Epithelial cell of proximal tubule (primary cell): ENCODE measurements at places on chromosomes 2 and 18. TPM values are rescaled to one million over a fixed set of nuclear protein-coding genes. Genes with fewer than 3 reads are reported as not detected.

GKN2 gene
- not detected in 2 replicates for total RNA-seq

SP140 gene
- total RNA-seq = 4.6 and 5.3 TPM in 2 replicates

HOXD4 gene
- total RNA-seq = 26.0 and 28.0 TPM in 2 replicates

FAP gene
- 0.14 and 2.3 TPM in 2 replicates for total RNA-seq

UGT1A4 gene
- 0.07 TPM in 1 of 2 replicates, not detected in the other for total RNA-seq

C2orf92 gene
- total RNA-seq = 1.2 and 1.3 TPM in 2 replicates

RAB6C gene
- total RNA-seq = 0.07 TPM in 1 of 2 replicates, not detected in the other

MARCHF4 gene
- 4.2 and 6.9 TPM in 2 replicates for total RNA-seq

KCNK3 gene
- 1.9 and 5.1 TPM in 2 replicates for total RNA-seq

CD207 gene
- total RNA-seq = not detected in 2 replicates

ACSL3 gene
- 66.8 and 87.9 TPM in 2 replicates for total RNA-seq

TRIB2 gene
- 11.1 and 14.2 TPM in 2 replicates for total RNA-seq

CAPN14 gene
- 0.14 and 0.46 TPM in 2 replicates for total RNA-seq

ALMS1 gene
- 11.8 and 16.3 TPM in 2 replicates for total RNA-seq

DNA sequence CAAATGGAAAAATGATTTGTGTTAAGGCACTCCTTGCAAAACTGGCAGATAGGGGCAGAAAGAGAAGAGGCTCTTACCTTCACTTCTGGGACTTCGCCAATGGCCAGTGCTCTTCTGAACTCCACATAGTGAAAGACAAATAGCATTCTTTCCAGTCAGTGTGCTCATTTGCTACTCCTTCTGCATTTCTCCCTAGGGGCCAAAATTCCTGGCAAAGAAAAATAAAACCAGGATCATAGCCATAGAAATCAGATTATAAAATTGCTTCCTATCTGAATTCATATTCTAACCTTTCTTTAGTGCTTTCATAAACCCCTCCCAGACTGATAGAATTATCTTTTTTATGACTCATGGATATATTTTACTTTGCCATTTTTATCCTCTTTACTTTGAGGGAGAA lies 56.9 kb upstream of the PELI1 start:
- no peak for DNase-seq

DNA sequence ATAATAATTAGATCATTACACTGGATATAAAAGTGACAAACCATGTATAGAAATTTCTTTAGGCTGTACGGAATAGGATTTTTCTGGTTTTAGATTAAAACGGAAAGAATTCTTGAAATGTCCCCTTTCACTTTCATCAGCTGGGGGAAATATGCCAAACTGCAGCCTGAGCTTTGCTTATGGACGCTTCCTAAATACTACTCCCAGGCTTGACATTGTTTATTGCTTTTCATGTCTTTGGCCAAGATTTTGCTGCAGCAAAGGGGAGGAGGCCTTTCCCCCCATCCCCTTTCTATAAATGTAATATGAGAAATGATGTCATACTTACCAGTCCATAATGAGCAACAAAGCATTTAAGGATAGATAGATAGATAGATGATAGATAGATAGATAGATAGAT lies 158.4 kb downstream of the MAP2 start:
- no peak for DNase-seq

- peak; percentile 89 for DNase-seq
Measured at GRCh38 chr2:205024822-205025518, 479.7 kb downstream of the PARD3B start.

DNA sequence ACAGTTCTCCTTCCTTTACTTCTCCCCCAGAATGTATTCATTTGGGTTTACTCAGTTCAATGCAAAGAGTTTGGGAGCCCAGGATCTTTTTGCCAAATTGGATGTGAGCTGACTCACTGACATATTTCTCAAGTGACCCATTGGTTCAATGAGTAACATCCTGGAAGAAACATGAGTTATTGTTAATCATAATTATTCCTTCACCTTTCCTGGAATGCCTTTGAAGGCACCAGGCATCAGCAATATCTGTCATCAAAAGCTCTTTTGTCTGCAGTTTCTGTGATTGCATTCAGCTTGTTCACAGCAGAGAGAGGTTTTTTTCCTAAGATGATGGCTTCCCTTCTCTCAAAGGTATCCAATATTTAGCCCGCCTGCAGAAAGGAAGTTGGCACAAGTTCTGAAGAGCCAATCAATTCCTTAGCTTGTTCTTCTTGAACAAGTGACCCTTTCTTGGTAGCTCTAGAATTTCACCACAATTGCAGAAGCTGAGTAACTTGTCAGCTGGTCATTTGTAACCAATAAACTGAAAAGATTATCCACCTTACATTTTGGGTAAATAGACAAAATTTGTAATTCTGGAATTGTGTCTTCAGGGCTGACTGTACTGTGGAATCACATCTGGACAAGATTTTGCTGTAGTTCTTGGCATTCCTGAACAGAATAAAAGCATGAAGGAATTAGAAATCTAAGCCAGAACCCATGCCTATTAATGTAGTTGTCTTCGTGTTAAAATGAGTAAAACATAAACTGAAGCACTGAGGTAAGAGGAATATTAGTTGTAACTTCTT lies 72.2 kb upstream of the TMEM17 start:
- DNase-seq = peak; percentile 70

- DNase-seq = no peak
Measured at GRCh38 chr2:449246-450067, 161.6 kb upstream of the ALKAL2 start.

- no peak for DNase-seq
Measured at GRCh38 chr2:28631514-28632206, 120.0 kb upstream of the PPP1CB start.

- no peak for DNase-seq
Measured at GRCh38 chr2:101736233-101736632, 38.7 kb downstream of the MAP4K4 start.

GRCh38 chr18:6757931-6758330 lies 28.4 kb downstream of the ARHGAP28 start:
- no peak for DNase-seq

GRCh38 chr2:235968616-235969324 lies 199.4 kb downstream of the GBX2 start:
- no peak for DNase-seq

GRCh38 chr2:217604527-217605194 lies 398.1 kb downstream of the TNS1 start:
- no peak for DNase-seq

- no peak for DNase-seq
Measured at GRCh38 chr18:1018181-1018681, 113.6 kb downstream of the ADCYAP1 start.

GRCh38 chr2:42336361-42336965 lies 24.6 kb downstream of the COX7A2L start:
- DNase-seq = no peak

DNA sequence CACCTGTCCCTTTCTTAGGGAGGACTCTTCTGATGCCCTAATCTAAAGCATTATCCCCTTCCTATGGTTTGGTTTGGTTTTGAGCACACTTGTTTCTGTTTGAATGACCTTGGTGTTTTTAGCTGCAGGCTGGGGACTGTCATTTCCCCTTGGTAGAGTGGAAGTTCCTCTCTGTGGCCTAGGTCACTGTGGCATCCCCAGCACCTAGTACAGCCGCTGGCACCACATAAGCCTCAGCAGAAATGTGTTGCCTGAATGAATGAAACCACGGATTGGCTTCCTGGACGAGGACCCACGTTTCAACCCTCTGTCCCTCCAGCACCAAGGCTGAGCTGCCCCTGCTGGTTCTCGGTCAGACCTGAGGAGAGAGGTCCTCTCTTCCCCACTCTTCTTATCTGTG lies 159.9 kb downstream of the CTIF start:
- no peak for DNase-seq

GRCh38 chr2:29892585-29893259 lies 28.7 kb downstream of the ALK start:
- no peak for DNase-seq

GRCh38 chr18:10317864-10318690 lies 136.4 kb upstream of the APCDD1 start:
- DNase-seq = no peak

DNA sequence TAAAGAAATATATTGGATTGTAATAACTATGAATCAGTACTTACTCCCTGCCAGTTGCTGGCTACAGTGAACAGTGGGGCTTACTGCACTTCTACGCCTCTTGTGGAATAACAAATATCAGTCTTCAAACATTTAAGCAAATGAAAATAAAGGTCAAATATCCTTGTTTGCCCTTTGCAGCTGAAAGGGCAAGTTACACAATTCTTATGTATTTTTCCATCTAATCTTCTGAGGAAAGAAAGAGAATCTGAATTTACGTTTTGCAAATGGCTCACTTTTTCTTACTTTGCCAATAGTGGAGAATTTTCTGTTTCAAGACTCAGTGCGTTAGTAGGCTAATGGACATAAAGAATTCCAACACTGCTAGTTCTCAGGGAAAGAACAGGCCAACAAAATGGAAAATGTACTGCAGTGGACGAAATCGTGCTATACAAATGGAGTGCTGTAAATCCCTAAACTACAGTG lies 157.2 kb upstream of the TMEM200C start:
- no peak for DNase-seq

GRCh38 chr2:83176539-83176938 lies 1282.5 kb downstream of the SUCLG1 start:
- DNase-seq = no peak

DNA sequence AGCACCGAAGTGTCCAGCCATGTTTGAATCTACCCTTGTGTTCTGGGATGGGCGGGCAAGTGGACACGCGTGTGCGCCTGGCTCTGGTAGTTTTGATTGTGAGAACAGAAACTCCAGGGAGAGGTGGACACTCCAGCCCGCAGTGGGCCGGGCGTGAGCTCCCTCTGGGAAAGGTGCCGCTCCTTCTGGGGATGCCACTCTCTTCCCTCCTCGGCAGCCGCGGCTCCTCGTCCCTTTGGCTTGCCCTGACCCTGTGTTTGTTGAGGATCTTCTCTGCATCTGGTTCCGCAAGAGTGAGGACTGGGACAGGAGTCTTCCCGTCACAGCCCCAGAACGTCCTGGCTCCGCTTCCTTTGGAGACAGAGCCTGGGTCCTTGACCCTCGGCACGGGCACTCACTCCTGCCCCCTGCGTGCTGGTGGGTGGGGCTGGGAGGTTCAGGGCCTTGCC lies 1.3 kb downstream of the CTDP1 start:
- no peak for DNase-seq

DNA sequence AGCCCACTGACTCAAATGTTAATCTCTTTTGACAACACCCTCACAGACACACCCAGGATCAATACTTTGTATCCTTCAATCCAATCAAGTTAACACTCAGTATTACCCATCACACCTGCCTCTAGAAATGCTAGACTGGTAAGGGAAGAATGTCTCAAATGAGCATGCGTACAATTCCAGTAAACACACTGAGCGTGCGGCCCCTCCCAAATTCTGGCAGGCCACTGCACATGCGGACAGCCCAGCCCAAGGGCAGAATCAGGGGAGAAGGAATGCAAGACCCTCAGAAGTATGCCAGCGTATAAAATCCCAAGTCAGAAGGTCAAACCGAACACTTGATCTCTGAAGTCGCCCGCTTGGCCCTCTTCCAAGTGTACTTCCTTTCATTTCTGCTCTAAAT lies 7.6 kb upstream of the EMILIN2 start:
- no peak for DNase-seq

DNA sequence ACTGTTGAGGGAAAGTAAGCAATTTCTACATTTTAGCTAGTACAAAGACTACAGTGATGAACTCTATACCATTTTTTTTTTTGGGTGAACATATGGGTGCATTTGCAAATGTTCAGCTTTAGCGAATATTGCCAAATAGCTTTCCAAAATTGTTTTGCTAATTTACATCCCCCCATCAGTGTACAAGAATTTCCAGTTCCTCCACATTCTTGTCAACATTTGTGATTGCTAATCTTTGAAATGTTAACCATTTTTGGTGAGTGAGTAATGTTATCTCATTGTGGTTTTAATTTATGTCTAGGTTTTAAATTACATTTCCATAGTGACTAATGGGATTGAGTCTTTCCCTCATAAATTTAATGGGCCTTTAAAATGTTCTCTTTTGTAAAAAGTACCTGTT lies 16.4 kb upstream of the CNRIP1 start:
- DNase-seq = no peak

DNA sequence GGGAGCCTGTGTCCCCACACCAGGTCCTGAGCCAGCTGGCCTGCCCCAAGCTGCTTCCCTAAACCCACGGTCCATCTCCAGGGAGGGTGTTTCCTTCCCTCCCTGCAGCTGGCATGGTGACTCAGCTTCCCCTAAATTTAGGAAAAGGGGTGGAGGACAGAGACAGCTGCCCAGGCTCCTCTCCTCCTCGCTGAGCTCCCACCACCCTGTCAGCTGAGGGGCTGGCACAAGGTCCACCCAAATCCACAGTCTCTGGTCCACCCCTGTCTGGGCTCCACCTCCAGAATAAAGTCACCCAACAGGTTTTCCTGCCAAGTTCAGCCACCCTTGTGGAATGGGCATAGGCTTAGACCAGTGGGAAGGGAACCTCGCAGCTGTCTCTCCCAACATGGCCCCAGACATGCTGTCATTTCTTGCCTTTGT lies 156.5 kb downstream of the TNS1 start:
- DNase-seq = no peak

GRCh38 chr2:154032220-154032619 lies 160.5 kb downstream of the GALNT13 start:
- DNase-seq = no peak

- DNase-seq = no peak
Measured at GRCh38 chr2:152078662-152079061, 20.2 kb downstream of the CACNB4 start.

GRCh38 chr2:126657148-126657635 lies 1.2 kb downstream of the GYPC start:
- no peak for DNase-seq

GRCh38 chr2:208179028-208179609 lies 10.7 kb downstream of the C2orf80 start:
- DNase-seq = no peak

- DNase-seq = no peak
Measured at GRCh38 chr2:73759285-73759764, 20.6 kb downstream of the DUSP11 start.

GRCh38 chr2:212157012-212157411 lies 381.6 kb downstream of the ERBB4 start:
- peak; percentile 9 for DNase-seq

- no peak for DNase-seq
Measured at GRCh38 chr18:35680139-35680551, 98.6 kb downstream of the GALNT1 start.

GRCh38 chr2:25310965-25311864 lies 30.5 kb downstream of the DNMT3A start:
- DNase-seq = no peak

DNA sequence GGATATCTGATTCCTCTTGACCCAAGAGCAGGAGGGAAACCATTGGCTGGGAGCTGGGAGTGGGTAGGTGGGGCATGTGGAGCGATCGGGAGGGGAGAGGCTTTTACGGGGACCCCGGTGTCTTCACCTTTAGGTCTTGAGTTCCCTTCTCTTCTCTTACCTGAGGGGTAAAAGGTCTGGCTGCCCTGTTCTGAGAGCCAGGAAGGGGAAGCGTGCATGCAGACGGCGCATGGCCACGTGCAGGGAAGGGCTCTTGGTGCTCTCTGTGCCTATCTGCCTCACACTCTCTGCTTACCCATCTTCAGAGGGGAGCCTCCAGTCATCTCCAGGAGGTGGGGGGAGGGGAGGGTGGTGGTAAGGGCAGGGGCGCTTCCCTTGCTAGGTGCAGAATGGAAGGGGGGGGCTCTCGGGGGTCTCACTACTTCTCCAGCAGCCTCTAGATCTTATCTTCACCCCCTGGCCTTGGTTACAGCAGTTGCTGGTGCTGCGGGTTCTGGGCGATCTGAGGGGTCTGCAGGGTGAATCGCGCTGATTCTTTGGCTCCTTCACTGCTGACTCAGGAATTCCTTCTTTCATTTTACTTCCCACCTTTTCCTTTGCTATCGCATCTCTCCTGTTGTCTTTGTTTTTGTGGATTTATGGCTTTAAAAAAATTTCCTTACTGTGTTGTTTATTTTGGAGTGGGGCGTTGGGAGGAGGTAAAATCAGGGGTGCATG lies 225.8 kb upstream of the HS6ST1 start:
- DNase-seq = no peak

- no peak for DNase-seq
Measured at GRCh38 chr18:22055466-22056238, 113.7 kb upstream of the GATA6 start.
